EL (cell line): ENCODE measurements at places on chromosomes 12 and 14.
A peak's percentile ranks its signal among the peaks of the same experiment; 100 is the strongest.

- DNase-seq: peak; percentile 66
Observed at GRCh38 chr14:34081576-34082136, 130.8 kb upstream of the EGLN3 start.

DNA sequence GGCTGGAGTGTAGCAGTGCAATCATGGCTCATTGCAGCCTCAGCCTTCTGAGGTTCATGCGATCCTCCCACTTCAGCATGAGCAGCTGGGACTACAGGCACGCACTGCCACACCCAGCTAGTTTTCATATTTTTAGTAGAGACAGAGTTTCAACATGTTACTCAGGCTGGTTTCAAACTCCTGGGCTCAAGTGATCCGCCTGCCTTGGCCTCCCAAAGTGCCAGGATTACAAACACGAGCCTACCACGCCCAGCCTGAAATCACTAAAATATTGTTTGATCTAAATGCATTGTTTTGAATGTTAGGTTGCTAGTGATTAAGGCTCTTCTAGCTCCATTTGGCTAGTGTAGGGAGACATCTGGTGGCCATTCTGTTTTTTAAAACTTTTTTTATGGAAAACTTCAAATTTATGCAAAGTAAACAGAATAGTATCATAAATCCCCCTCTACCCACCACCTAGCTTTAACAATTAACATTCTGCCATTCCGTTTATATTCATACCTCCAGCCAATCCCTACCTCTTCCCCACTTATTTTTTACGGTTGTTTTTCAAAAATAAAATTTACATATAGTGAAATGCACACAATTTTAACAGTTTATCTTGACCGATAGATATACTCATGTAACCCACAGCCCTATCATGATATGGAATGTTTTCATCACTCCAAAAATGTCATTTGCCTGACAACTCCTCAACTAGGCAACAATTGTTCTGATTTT, 37.8 kb downstream of the MYO1H start:
- DNase-seq: peak; percentile 39

DNA sequence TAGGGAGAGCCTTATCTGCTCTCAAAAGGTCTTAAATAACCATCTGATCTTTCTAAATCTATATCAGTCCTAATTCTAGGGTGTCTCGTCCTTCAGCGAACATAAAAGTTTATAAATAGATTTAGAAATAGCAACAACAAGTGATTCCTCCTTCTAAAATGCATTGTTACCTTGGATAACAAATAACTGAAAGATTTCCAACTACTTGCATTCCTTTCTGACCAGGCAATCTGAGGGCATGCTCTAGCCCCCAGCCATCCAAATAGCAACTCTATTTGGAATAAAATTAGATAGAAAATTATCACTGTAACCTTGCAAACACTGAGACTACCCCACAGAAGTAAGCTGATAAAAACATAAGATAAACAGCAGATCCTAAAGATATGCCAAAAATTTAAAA, 21.8 kb upstream of the KRR1 start:
- no peak for DNase-seq

DNA sequence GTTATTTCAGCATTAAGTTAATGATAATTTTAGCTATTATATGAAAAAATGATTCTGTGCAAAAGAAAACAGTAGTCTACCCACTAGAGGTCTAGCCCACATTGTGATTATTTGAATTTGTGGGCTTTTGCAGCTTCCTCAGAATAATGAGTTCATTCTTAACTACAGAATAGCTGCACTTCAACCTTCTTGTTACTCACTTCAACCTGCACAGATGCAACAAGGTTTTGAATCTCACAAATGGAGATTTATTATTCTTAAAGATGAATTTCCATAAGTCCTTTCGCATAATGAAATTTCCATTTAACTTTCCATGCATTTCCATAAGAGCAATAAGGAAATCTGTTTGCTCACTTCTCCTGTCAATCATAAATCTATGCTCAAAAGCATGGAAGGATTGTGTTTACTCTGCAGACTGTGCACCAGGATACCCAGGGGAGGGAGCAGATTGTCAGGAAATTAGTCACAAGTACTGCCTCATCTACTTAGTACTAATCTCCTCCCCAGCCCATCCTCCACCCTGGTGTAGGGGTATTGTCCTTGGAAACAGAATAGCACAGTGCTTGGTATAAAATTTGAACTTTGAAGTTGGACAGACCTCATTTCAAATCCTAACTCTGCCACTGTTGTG, 24.1 kb downstream of the PTGER2 start:
- DNase-seq: peak; percentile 73

DNA sequence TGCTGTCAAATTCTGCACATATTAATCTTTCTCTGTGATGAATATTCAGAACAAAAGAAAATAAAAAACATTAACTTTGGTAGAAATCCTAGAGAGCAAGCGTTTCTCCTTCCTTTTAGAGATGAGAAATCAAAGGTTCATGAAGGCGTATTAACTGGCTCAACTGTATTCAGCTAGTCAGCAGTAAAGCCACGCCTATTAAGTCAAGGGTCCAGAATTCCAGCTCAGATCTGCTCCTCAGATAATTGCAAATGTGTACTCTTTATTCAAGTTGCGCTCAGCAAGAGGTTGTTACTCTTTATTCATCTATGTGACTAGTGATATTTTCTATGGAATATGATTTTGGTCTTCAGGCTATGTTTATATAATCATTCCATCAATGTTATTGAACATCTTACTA, 13.1 kb upstream of the POC1B start:
- DNase-seq: no peak

GRCh38 chr14:71243697-71244096, 336.4 kb downstream of the PCNX1 start:
- peak; percentile 73 for DNase-seq

GRCh38 chr14:71108398-71109119, 201.3 kb downstream of the PCNX1 start:
- no peak for DNase-seq

- no peak for DNase-seq
Observed at GRCh38 chr12:93292213-93292612, 85.5 kb upstream of the NUDT4 start.

- DNase-seq: no peak
Observed at GRCh38 chr12:128790653-128791373, 32.9 kb downstream of the SLC15A4 start.

DNA sequence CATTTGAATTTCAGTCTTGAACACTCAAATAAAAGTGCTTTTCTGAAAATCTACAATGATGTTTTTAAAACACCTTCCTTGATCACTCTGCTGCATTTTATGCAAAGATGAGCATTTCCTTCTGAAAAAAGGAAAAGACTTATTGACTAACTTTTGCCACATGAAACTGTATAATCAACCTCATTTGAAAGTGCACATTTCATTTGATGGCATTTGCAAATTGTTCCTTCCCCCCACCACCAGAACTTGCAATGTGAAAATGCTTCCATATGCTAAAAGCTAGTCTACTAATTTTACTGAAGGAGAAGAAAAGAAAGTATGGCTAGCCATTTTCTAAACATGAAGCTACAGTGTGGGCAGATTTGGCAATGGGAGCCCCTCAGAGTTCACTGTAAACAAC, 159.2 kb downstream of the RAD51B start:
- no peak for DNase-seq
